ENCODE measurements at places on chromosomes 12 and 14.

- ATAC-seq, result no peak
Measured at GRCh38 chr12:42364692-42365091, 38.7 kb downstream of the PPHLN1 start.

GRCh38 chr14:106631879-106632278 lies 1105.5 kb downstream of the TMEM121 start:
- peak; percentile 31 for ATAC-seq

DNA sequence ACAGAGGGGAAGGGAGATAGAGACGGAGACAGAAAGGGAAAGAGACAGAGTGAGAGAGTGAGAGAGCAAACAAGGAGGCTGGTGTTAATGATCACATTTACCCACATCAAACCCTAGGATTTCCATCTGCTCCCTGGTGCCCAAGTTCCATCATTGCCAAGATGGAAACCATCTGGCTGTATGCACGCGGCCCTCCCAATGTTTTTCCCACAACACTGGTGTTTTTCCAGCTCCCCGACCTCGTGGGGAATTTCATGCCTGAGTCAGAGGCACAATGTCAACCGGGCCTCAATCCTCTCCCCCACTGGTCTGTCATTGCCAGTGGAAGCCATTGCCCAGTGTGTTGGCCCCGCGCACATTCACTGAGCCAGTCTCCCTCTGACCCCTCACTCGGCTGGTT lies 19.9 kb upstream of the BDKRB2 start:
- no peak for ATAC-seq

GRCh38 chr14:57761800-57762199 lies 104.1 kb downstream of the SLC35F4 start:
- no peak for ATAC-seq

- ATAC-seq, result no peak
Measured at GRCh38 chr14:34012369-34012768, 61.5 kb upstream of the EGLN3 start.

DNA sequence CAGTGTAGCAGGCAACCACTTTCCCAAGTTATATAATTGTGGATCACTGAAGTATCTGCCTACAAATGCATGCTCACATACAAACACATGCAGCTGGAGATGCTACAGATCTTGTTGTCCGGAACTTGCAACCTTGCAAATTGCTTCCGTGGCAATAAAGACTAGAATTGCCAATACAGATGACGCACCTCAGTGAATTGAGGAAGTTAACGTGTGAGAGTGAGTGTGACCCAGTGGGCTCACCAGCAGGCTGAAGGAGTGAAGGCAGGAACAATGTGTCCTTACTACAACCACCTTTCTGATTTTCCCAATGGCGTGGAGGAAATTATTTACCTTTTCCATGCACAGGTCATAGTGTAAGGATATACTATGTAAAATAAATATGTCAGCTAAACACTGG lies 89.4 kb upstream of the GRIP1 start:
- ATAC-seq, result no peak

GRCh38 chr12:46530373-46531056 lies 157.9 kb upstream of the SLC38A2 start:
- ATAC-seq, result no peak

DNA sequence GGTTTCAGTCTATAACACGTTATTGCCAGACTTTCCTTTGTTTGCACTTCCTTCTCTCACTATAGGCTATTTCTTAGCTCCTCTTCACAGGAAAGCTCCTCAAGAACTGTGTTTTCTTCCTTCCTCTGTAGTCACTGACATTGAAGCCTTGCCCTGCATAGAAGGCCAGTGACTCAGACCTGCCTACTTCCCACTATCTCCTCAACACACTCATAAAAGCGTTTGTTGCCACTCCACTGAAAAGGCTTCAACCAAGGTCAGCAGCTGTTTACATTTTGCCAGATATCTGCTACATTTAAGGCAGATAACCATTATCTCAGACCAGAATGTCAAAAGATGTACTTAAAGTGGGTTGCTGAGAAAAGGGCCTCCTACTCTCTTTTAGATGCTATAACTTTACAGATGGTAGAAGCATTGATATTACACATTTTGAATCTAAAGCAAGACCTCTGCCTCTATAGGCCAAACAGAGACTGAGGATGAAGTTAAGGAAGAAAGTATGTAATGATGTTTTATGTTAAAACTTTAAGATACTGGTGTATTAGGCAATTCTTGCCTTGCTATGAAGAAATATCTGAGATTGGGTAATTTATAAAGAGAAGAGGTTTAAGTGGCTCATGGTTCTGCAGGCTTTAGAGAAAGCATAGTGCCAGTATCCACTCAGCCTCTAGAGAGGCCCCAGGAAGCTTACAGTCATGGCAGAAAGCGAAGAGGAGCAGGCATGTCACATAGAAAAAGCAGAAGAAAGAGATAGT lies 233.3 kb upstream of the FLRT2 start:
- ATAC-seq, result no peak

GRCh38 chr12:114744691-114745090 lies 60.7 kb upstream of the TBX3 start:
- ATAC-seq, result no peak

- peak; percentile 4 for ATAC-seq
Measured at GRCh38 chr12:49643961-49644619, 20.7 kb downstream of the PRPF40B start.

DNA sequence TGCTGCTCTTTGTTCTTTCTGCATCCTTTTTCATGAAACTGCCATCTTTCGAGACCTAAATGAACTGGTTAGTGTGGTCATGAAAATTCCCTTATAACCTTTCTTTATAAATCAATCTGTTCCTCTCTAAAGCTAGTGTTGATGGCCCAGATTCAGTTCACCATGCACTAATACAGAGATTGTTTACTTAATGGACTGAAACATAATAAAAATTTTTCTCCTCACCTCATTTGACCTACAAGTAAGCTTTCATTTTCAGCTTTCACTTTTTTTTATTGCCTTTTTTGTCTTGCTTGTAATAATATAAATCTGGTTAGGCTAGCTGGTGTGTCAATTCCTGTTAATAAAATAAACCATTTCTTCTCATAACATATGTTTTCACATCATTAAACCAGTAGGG lies 183.8 kb downstream of the CCDC59 start:
- no peak for ATAC-seq

GRCh38 chr14:105848570-105848969 lies 322.2 kb downstream of the TMEM121 start:
- ATAC-seq, result no peak

DNA sequence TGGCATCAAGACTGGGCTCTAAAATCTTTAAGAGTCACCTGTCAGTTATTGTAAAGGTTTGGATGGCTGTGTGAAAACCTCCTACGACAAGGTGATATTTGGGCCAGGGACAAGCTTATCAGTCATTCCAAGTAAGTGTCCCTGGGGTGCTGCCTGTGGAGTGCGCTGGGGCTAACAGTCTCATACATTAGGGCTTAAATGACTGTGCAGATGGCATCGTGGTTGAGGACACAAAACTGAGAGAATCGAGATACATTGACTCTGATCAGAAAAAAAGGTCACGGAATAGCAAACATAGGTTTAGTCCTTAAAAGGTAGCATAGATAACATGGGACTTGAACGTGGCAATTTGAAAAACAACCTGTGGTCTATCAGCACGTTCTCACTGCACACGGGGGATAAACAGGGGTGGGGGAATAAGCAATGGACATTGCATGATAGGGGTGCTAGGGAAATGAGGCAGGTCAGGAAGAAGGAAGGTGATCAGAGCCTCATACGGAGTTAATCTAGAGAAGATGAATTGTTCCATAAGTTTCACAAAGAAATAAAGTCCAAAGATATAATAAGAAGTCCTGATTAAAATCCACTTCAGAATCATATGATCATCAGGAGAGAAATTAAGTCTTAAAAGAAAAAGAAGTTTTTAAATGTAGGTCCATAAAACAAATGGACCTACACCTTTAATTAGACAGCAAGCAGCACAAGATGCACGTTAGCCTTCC lies 100.3 kb downstream of the DAD1 start:
- peak; percentile 59 for ATAC-seq

- no peak for ATAC-seq
Measured at GRCh38 chr12:82765971-82766705, 79.4 kb downstream of the TMTC2 start.

- no peak for ATAC-seq
Measured at GRCh38 chr12:70190262-70191010, 52.8 kb upstream of the CNOT2 start.

GRCh38 chr14:76884853-76885276 lies 58.7 kb downstream of the LRRC74A start:
- ATAC-seq, result no peak

GRCh38 chr12:57845478-57846284 lies 848 bp downstream of the CTDSP2 start:
- ATAC-seq, result peak; percentile 28

GRCh38 chr12:82595941-82596340 lies 90.8 kb upstream of the TMTC2 start:
- ATAC-seq, result no peak

GRCh38 chr14:92880851-92881250 lies 42.1 kb upstream of the CHGA start:
- no peak for ATAC-seq

DNA sequence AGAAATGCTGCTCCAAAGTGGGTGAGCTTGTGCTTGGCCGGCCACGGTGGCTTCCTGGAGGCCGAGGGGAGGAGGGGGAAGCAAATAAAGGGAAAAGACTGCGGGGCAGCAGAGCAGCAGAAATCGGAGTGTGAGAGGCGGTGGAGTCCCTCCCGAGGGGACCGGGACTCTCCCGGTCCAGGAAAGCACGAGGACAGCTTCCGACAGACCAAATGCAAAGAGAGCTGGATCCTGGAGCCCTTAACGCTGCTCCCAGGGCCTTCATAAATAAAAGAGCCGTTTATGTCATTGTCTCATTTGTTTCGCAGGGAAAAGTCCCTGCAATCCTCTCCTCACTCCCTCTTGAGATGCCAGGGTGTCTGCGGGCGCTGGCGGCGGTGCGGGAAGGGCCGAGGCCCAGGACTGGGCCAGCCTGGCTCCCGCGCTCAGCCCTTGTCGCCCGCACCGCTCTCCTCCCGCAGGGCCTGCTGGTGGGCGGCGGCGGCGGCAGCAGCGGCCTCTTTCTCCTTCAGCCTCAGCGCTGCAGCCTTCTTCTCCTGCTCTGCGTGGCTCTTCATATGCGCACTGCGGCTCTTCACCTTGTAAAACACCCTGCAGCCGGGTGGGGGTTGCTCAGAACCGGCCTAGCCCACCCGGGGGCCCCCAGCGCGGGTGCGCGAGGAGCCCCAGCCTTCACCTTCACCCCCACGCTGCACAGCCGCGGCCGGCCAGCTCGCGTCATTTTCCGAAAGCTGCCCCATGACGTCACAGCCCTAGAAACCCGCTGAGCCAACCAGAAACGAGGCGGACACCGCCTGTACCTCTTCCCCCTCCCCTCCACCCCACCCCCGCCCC lies 4.5 kb upstream of the PNMA1 start:
- no peak for ATAC-seq
